ENCODE measurements at places on chromosomes 11 and 22. TPM values are rescaled to one million over a fixed set of nuclear protein-coding genes. Genes with fewer than 3 reads are reported as not detected.
A peak's percentile ranks its signal among the peaks of the same experiment; 100 is the strongest.

ELMOD1 gene
- 0.15 TPM for total RNA-seq

GRCh38 chr11:78838417-78838816, 263.8 kb upstream of the NARS2 start:
- DNase-seq: no peak

- no peak for DNase-seq
Observed at GRCh38 chr11:11345099-11345498, 8.0 kb downstream of the CSNK2A3 start.

GRCh38 chr11:135027461-135027860, 615.4 kb upstream of the B3GAT1 start:
- DNase-seq: peak; percentile 74

DNA sequence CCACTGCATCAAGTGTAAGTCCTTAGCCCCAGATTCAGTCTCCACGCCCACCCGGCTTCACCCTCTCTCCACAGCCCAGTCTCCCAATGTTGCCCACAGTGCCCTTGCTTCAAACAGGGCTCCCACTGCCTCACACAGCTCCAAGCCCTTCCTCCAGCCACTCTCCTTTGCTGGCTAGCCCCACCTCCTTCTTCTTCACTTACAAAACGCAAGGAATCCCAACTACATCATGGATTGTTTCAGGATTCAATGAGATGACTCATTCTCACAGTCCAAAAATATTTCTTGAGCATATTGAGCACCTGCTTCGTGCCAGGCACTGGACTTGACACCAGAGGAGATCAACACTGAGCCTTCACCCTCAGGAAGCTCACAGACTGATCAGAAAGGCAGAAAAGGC, 533.5 kb downstream of the BUD13 start:
- DNase-seq: no peak

DNA sequence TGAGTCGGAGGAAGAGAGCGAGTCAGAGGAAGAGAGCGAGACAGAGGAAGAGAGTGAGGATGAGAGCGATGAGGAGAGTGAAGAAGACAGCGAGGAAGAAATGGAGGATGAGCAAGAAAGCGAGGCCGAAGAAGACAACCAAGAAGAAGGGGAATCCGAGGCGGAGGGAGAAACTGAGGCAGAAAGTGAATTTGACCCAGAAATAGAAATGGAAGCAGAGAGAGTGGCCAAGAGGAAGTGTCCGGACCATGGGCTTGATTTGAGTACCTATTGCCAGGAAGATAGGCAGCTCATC, 780 bp downstream of the TRIM44 start:
- DNase-seq: no peak

ELFN2 gene
- 0.14 TPM for total RNA-seq

- DNase-seq: no peak
Observed at GRCh38 chr11:95072948-95073347, 6.2 kb downstream of the SRSF8 start.

FAM168A gene
- total RNA-seq: 13.1 TPM

- DNase-seq: no peak
Observed at GRCh38 chr11:890794-891540, 19.6 kb downstream of the CHID1 start.
